Stimulated activated CD4-positive, alpha-beta T cell treated with anti-CD3 and anti-CD28 coated beads, Interleukin-15, amount 100 ng/mL, for 1 hour (primary cell): ENCODE measurements at places on chromosomes 6 and 20.
A peak's percentile ranks its signal among the peaks of the same experiment; 100 is the strongest.

GRCh38 chr20:37987602-37988290 lies 45.5 kb downstream of the TTI1 start:
- no peak for DNase-seq

GRCh38 chr6:22073516-22074198 lies 223.2 kb downstream of the PRL start:
- DNase-seq, result no peak

GRCh38 chr6:131999545-132000146 lies 48.5 kb upstream of the CCN2 start:
- DNase-seq, result no peak

DNA sequence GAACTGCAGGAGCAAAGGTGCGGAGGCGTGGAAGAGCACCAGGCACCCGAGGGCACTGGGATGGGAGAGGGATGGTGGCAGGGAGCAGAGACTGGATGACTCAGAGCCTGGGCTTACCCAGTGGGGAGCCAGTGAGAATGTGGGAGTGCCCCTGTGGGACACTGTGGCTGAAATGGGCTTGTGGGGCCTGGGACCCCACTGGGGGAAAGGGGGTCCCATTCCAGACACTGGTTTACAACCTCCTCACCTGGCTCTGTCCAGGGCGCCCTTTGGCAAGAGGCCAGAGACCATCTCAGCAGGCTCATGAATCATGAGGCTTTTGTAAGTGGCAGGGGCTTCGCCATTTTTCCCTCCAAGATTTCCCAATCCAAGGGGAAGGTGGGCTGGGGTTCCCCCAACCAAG lies 124.0 kb upstream of the MAFB start:
- DNase-seq, result no peak

- no peak for DNase-seq
Observed at GRCh38 chr6:136108361-136108945, 141.7 kb downstream of the MTFR2 start.

DNA sequence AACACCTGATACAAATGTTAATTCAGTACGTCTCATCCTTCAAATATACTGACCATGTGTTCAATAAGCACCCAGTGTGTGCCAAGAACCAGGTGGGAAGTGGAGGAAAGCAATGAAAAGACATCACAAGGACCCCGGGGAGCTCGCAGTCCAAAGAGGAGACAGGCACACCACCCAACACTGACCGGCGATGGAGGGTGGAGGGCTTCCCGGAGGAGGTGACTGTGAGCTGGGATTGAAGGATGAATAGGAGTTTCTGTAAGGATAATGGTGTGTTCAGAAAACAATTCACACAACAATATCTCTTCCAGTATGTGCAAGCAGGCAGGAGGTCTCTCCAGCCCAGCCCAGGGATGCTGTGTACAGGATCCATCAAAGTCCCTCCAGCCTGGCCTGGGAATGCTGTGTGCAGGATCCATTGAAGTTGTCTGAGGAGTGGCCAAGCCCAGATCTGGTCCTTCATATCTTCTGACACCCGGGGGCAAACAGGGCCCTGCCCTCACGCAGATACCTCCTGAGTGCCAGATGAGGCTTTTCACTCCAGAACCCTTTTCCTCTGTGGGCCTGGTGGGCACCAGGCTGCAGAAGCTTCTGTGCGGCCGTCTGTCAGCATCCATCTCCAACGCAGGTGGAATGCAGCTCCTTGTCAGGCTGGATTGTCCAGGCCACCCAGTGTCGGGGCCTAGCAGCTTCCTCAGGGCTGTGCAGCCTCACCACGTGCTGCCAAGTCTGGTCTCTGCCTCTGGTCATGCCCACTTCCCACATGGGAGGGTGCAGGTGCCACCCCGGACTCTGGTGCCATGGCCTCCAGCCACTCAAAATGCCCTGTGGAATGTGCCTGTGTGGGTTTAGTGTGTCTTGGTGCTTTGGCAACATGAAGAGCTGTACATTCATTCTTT lies 36.3 kb downstream of the DLL1 start:
- DNase-seq, result no peak

DNA sequence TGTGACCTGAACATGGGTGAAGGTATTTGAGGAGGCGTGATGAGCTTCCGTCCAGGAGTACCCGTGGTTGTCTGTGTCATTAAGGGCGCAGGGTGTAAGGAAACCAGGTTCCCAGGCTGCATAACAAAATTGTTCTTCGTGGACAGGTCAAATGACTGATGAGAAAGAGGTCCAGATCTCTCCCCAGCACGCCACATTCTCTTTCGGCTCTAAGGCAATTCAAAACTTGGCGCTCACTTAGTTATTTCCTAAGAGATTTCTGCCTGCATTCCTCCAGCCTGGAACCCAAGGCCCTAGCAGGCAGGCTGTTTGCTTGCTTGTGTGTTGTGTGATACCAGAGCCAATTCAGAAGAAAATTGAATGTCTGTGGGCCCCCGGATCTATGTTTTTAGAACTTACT lies 139.9 kb downstream of the AGPAT4 start:
- no peak for DNase-seq

DNA sequence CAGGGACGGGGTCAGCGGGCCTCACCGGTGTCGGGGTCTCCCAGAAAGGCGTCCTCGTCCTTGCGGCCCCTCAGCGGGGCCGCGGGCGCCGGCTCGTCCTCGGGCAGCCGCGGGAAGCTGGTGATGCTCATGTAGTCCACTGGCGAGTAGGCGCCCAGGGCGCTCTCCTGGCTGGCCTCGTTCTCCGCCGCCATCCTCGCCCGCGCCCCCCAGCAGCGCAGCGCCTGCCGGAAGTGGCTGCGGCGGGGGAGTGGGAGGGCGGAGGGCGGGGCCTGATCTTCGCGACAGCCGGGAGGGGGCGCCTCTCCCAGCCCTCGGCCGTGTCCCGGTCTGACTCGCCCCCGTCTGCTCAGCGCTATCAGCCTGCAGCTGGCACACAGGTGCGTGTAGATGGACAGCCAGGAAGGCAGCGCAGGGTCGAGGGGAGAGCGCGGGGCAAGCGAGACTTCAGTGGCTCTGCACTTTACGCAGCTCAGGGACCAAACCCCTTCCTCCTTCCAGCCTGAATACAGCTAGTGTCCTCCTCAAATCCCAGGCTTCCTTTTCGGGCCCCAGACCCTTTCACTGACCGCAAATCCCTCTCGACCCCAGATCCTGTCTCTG lies at the start of gene GGT7:
GGT7 (minus strand) TSS at position 235 of the 603 bp plus-strand sequence; CDS start at position 194, 41 bp downstream.
- DNase-seq, result peak; percentile 87

DNA sequence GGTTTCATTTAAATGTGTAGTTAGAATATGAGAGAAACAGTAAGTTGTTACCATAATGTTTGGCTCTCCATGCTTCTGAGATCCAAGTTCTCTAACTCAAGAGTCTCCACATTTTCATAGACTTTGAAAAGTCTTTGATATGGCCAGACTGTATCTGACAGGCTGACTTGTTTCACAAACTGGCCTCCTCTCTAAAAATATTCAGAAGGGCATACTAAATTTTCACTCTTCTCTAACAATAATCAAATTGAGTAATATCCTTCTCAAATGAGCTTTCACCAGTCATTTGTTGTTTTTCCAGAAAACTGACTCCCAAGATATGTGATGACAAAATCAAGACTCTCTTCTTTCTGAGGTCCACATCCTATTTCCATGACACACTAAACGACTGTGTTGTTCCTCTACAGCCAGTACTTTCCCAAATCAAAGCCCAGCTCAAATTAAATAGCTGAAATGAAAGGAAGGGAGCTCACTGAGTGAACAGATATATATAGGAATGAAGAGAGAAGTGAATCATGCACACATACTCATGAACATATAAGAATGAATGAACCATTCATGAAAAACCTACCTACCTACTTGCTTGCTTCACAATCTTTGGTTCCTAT lies 15.1 kb downstream of the HIVEP2 start:
- no peak for DNase-seq

DNA sequence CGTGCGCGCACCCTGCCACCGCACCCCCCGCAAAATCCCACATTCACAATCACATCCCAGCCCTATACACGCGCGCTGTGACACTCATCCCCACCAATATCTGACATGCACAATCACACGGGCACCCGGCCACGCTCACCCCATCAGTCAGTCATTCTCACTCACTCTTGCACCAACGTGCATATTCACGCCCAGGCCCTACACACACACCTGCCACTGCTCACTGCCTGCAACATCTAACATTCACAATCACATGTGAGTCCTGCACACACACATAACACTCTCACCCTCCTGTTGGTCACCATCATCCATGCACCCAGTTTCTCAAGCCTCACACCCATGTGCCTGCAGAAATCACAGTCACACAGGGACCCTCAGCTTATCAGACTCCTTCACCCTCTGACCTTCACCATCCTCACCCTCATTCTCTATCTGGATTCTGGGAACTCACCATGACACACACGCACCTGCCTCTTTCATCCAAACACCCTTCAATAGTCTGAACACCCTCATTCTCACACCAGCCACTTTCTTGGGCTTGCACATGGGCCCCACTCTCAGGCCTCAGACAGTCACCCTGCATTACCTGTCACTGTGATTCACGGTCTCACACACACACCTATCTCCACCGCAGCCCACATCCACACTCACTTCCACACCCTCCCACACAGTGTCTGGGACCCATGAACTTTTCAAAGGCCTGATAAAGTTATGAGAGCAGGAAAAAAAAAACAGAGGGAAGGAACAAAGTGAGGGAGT lies 748 bp upstream of the ATP9A start:
- no peak for DNase-seq

GRCh38 chr6:150905769-150906168 lies 40.3 kb downstream of the MTHFD1L start:
- DNase-seq, result no peak

GRCh38 chr20:7841291-7841970 lies 98.8 kb downstream of the HAO1 start:
- DNase-seq, result no peak

GRCh38 chr20:45051204-45052060 lies 49.5 kb downstream of the KCNS1 start:
- no peak for DNase-seq

GRCh38 chr6:128600397-128600951 lies 80.1 kb upstream of the PTPRK start:
- no peak for DNase-seq
